ENCODE measurements at places on chromosomes 3 and 15. TPM values are rescaled to one million over a fixed set of nuclear protein-coding genes. Genes with fewer than 3 reads are reported as not detected.

TRPM1 gene
- not detected for total RNA-seq

FBXO22 gene
- total RNA-seq: 2.9 TPM

DNA sequence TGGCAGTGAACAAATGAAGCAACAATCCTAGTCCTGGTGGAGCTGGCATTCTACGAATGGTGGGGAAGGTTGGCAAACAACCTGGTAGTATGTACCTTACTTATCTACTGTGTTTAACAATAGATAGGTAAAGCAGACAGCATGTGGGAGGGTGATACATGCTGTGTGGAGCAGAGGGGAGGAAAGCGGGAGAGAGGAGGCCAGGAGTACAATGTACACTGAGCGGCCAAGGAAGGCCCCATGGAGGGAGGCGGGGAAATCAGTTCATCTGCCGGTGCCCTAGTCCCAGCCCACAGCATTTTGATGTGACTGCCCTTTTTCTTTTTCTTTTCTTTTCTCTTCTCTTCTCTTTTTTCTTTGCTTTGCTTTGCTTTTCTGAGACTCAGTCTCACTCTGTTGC lies 5.3 kb upstream of the RHCG start:
- H3K27me3 ChIP-seq: no peaks in the 10 kb centered on the region
- H3K4me3 ChIP-seq: no peak overlapping the region
- no peak overlapping the region for H3K27ac ChIP-seq
- H3K36me3 ChIP-seq: no peaks in the 10 kb centered on the region
- H3K4me1 ChIP-seq: no peaks in the 10 kb centered on the region

- H3K36me3 ChIP-seq: no peaks in the 10 kb centered on the region
- peaks cover 7% of the 10 kb centered on the region for H3K4me1 ChIP-seq
- no peaks in the 10 kb centered on the region for H3K27me3 ChIP-seq
- H3K27ac ChIP-seq: no peak overlapping the region
- DNase-seq: no peak
Measured at GRCh38 chr3:120498556-120499346, 48.0 kb upstream of the FSTL1 start.

- no peaks in the 10 kb centered on the region for H3K27me3 ChIP-seq
- no peaks in the 10 kb centered on the region for H3K36me3 ChIP-seq
- H3K4me3 ChIP-seq: no peak overlapping the region
- peaks cover 4% of the 10 kb centered on the region for H3K4me1 ChIP-seq
- DNase-seq: no peak
- H3K27ac ChIP-seq: no peak overlapping the region
Measured at GRCh38 chr3:157074981-157075380, 85.0 kb downstream of the CCNL1 start.

DNA sequence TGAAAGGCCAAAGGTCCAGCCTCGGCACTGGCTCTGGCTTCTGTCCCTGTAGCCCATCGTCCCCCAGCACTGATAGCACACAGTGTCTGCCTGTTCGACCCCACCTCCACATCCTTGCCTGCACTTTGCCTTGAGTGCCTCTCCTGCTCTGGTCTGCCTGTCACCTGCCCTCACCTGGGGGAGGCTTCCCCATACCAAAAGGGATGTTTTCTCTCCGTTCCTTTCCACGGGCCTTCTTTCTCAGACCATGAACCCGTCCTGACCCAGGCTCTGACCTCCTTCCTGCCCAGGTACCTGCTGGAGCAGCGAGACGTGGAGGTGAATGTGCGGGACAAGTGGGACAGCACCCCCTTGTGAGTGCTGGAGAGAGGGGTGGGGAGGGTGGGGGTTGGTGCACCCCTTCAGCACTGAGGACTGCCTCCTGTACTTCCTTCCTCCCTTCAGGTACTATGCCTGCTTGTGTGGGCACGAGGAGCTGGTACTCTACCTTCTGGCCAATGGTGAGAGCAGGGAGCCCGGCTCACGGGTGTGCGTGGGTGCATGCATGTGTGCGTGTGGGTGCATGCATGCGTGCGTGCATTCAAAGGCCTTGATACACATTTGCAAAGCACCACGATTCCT lies 1.5 kb downstream of the ABTB1 start:
- DNase-seq: no peak
- no peaks in the 10 kb centered on the region for H3K27me3 ChIP-seq
- peaks cover 16% of the 10 kb centered on the region for H3K4me1 ChIP-seq
- peak overlapping the region; percentile 89 for H3K4me3 ChIP-seq
- peak overlapping the region; percentile 96 for H3K27ac ChIP-seq

DNA sequence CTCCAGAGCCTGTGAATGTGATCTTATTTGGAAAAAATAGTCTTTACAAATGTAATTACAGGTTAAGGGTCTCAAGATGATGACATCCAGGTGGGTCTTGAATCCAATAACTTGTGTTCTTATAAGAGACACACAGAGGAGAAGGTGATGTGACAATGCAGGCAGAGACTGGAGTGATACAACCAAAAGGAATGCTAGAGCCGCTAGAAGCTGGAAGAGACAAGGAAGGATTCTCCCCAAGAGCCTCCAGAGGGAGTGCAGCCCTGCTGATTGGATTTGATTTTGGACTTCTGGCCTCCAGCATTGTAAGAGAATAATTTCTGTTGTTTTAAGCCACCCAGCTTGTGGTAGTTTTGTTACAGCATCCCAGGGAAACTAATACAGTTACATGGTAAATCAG lies 9.7 kb downstream of the MYH15 start:
- no peak overlapping the region for H3K27ac ChIP-seq
- no peak overlapping the region for H3K4me3 ChIP-seq
- no peaks in the 10 kb centered on the region for H3K36me3 ChIP-seq
- H3K27me3 ChIP-seq: no peaks in the 10 kb centered on the region

DNA sequence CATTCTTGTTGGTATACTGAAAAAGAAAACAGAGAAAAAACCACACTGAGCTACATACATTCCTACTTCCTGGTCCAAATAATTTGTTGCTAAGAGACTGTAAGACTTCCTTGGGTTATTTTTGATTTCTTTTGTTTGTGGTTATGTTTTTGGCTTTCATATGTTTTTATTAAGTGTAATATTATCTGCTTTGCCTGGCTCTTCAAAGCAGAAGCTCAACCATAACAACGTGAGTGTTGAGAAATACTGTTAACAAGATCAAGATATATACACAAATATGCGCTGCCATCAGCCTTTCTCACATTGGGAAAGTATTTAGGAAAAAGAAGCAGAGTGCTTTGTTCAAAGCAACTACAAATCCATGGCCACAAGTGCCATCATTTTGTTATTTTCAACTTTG lies 556.2 kb upstream of the CBLB start:
- no peak for DNase-seq
- H3K4me3 ChIP-seq: no peak overlapping the region
- H3K27ac ChIP-seq: no peak overlapping the region
- H3K27me3 ChIP-seq: no peaks in the 10 kb centered on the region
- no peaks in the 10 kb centered on the region for H3K4me1 ChIP-seq

- no peak overlapping the region for H3K4me3 ChIP-seq
- no peaks in the 10 kb centered on the region for H3K27me3 ChIP-seq
- no peak overlapping the region for H3K27ac ChIP-seq
- no peaks in the 10 kb centered on the region for H3K36me3 ChIP-seq
Measured at GRCh38 chr3:74643636-74644035, 29.2 kb upstream of the CNTN3 start.

DNA sequence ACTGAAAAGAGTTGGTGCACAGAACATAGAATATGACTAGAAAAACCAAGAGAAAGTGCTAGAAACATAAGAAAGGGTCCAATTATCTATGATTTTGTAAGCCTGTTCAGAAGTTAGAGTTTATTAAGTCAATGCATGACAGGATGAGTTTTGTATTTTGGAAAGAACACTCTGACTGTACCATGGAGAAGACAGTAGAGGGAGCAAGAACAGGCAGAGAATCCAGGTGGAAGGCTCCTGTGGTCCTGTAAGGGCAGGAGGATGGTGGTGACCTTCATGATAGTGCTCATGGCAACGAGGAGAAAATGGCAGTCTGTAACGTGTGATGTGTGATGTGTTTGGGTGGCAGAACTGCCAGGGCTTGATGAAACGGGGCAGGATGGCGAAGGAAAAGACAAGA lies 249.1 kb downstream of the CTNNB1 start:
- H3K27me3 ChIP-seq: no peaks in the 10 kb centered on the region
- H3K27ac ChIP-seq: no peak overlapping the region
- DNase-seq: no peak
- H3K4me1 ChIP-seq: no peaks in the 10 kb centered on the region

GRCh38 chr3:64961301-64961700 lies 273.5 kb upstream of the ADAMTS9 start:
- no peaks in the 10 kb centered on the region for H3K36me3 ChIP-seq
- no peaks in the 10 kb centered on the region for H3K4me1 ChIP-seq
- no peaks in the 10 kb centered on the region for H3K27me3 ChIP-seq
- no peak overlapping the region for H3K27ac ChIP-seq
- H3K4me3 ChIP-seq: no peak overlapping the region
- DNase-seq: no peak

DNA sequence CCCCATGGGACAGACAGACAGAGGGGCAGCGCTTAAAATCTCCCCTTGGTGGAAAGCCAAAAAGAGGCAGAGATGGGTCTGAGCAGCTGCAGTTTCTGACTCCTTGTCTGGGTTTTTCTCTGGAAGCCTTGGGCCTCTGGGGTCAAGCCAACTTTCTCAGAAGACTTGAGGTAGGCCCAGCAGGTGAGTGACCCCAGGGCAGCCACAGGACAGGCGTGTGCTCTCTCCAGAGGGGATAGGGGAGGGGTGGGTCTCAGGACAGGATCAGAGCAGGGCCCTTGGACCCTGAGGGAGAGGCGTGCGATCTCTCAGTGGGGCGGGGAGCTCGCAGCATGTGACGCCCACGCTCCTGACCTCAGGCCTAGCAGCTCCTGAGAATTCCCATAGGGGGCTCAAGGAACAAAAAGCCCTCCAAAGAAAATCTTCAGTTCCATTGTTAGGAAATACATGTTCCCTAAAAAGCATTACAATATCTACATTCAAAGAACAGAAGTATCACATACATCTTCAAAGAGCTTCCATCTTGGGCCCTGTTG lies 34.6 kb upstream of the DUSP7 start:
- H3K27ac ChIP-seq: peak overlapping the region; percentile 99
- DNase-seq: no peak
- no peaks in the 10 kb centered on the region for H3K27me3 ChIP-seq
- no peaks in the 10 kb centered on the region for H3K36me3 ChIP-seq
- no peak overlapping the region for H3K4me3 ChIP-seq

DNA sequence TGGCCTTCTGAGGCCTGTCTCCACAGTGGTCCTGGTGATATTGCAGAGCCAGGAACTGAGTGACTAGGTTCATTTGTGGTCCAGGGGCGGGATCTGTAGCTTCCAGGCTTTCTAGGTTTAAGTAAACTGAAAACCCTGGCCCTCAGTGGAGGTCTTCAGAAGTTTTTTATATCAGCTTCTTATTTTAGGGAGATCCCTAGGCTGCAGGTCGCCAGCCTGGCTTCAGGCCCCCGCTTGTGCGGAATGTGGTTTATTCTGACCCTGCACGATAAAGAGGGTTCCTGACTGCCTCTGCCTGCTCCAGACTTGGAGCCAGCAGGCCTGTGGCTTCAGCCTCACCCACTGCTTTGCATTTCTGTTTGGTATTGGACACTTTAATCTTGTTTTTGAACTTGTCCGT lies 133.9 kb upstream of the PLXNA1 start:
- no peak overlapping the region for H3K4me3 ChIP-seq
- peaks cover 8% of the 10 kb centered on the region for H3K4me1 ChIP-seq
- no peak for DNase-seq
- H3K27me3 ChIP-seq: no peaks in the 10 kb centered on the region
- H3K36me3 ChIP-seq: peaks cover 4% of the 10 kb centered on the region

GRCh38 chr15:29449136-29449535 lies 179.5 kb upstream of the NSMCE3 start:
- H3K36me3 ChIP-seq: no peaks in the 10 kb centered on the region
- H3K27ac ChIP-seq: no peak overlapping the region
- no peak for DNase-seq
- no peak overlapping the region for H3K4me3 ChIP-seq

GRCh38 chr3:127254033-127254644 lies 33.7 kb downstream of the PRR20G start:
- no peak overlapping the region for H3K4me3 ChIP-seq
- no peaks in the 10 kb centered on the region for H3K27me3 ChIP-seq
- no peaks in the 10 kb centered on the region for H3K36me3 ChIP-seq
- DNase-seq: no peak

- H3K4me1 ChIP-seq: no peaks in the 10 kb centered on the region
- H3K27me3 ChIP-seq: no peaks in the 10 kb centered on the region
- no peak overlapping the region for H3K4me3 ChIP-seq
- no peak for DNase-seq
- no peak overlapping the region for H3K27ac ChIP-seq
- H3K36me3 ChIP-seq: no peaks in the 10 kb centered on the region
Measured at GRCh38 chr15:66586155-66586976, 20.6 kb upstream of the LCTL start.

- no peak overlapping the region for H3K4me3 ChIP-seq
- H3K27me3 ChIP-seq: no peaks in the 10 kb centered on the region
- no peaks in the 10 kb centered on the region for H3K36me3 ChIP-seq
- H3K4me1 ChIP-seq: no peaks in the 10 kb centered on the region
Measured at GRCh38 chr3:46835054-46835453, 28.2 kb downstream of the MYL3 start.

GRCh38 chr15:68057034-68057433 lies 2.9 kb downstream of the PIAS1 start:
- no peak overlapping the region for H3K27ac ChIP-seq
- H3K36me3 ChIP-seq: no peaks in the 10 kb centered on the region
- no peaks in the 10 kb centered on the region for H3K4me1 ChIP-seq
- no peak for DNase-seq
- H3K27me3 ChIP-seq: no peaks in the 10 kb centered on the region

DNA sequence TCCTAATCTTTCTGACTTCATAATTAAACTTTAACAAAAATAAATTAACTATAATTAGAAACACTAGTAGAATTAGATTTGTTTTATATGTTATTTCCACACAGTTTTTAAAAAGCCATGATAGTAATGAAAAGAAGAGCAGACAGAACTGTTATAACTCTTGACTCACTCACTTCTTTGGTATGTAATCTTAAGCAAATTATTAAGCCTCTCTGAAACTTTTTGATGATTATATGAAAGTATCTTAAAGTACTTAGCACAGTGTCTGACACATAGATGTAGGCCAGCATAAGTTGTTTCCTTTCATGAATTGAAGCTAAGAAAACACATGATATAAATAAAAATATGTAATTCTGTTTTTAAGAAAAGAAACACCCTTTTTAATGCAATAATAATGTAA lies 123.6 kb upstream of the MLF1 start:
- no peak overlapping the region for H3K4me3 ChIP-seq
- no peaks in the 10 kb centered on the region for H3K4me1 ChIP-seq
- H3K27ac ChIP-seq: no peak overlapping the region

Data from ascending aorta (tissue), 2 donors.